ENCODE measurements at places on chromosomes 3 and 15.

DNA sequence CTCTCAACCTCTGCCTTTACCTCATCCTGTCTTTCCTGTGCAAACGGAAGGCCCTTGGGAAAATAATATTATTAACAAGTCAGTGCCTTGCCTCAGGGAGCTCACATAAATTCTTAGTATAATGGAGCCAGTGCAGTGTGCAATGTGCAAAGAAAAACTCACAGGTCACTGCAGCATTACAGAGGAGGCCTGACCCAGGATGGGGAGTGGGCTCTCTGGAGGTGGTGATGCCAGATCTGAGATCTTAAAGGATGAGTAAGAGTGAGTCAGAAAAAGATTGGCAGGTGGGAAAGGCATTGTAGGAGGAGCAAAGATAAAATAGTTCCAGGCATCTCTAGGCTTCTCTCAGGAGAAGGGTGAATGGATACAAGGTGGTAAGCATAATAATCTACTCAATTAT, 185.6 kb upstream of the ADAMTS9 start:
- DNase-seq, result no peak

DNA sequence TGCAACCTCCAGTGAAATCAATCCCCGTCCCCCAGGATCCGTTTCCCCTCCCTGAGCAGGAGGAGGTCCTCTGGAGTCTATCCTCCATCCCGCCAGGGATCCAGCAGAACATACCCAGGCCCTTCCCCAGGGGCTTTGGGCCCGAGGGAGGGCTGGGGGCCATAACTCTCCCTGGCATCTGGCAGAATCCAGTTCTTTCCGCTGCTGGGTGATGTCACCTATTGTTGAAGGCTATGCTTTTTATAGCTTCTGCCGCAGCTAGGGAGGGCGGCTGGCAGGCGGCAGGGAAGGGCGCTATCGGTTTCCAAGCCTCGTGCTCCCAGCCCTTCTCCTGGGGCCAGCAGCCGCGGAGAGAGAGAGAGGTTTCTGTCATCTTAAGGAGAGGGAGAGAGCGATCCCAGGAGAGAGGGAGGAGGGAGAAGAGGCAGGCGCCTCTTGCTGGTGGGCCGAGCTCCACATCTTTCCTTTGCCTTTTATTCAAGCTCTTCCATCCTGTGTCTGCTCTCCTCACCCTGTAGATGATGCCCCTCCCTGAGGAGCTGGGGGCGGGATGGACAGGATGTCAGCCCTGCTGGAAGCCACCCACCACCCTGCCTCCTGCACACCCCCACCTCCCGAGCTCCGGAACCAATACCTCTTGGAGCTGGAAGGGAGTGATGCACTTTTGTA, 120.1 kb downstream of the ANP32A start:
- peak; percentile 18 for DNase-seq

DNA sequence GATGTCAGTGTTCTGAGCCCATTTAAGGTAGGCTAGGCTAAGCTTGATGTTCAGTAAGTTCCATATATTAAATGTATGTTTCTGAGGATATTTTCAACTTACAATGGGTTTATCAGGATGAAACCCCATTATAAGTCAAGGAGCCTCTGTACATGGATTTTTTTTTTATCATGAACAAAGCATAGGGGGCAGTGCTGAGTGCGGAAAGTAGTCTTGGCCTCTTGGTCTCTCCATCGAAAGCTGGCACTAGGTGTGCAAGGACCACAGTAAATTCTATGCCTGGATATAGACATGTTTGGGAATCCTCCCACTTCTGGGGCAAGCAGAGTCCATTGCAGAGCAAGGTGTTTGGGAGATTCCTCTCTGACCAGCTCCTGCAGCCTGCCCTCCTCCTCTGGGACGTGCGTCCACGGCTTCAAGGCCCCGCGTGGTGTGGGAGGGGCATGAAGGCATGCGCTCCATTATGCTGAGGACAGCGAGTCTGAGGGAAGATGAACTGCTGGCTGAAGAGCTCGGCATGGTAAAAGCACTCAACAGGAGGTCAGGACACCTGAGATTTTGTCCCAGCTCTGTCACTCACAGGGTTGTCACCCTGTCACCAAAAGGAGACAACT, 122.9 kb upstream of the LIPC start:
- DNase-seq, result no peak

DNA sequence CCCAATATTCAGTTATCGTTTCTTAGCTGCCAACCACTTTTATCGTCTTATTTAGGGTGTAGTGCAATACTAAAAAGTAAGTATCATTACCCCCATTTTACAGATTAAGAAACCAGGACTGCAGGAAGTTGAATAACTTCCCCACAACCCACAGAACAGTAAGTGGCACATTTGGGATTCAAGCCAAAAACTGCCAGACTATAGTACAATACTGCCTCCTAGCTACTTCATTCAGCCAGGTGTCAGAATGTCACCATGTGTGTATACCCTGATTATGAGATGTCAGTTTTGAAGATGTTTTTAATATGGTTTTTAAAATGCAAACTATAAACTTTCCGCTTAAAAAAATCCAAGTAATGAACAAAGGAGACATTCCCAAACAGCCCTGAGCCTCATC, 74.2 kb upstream of the PROK2 start:
- DNase-seq, result peak; percentile 7

DNA sequence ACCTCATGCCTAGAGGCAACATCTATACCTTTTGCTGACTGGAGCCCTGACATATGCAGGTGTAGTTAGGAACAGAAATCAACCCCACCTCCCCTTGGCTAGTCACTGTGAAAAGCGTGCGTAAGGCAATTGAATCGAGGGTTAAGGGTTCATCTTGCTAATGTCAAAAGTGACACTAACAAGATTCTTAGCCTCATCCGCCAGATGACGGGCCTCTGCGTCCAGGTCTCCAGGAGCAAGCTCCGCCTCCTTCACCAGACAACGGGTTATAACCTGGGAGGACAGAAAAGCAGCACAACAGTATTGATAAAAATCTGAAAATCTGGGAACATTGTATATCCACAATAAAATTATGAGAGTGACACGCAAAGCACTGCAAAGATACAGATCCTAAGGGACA, 4.7 kb downstream of the SELENOS start:
- DNase-seq, result no peak

- DNase-seq, result peak; percentile 73
These were observed 33.0 kb upstream of the SLC12A8 start for GRCh38 chr3:125245521-125245920.

GRCh38 chr3:113245761-113246161, 34.4 kb downstream of the BOC start:
- peak; percentile 16 for DNase-seq

DNA sequence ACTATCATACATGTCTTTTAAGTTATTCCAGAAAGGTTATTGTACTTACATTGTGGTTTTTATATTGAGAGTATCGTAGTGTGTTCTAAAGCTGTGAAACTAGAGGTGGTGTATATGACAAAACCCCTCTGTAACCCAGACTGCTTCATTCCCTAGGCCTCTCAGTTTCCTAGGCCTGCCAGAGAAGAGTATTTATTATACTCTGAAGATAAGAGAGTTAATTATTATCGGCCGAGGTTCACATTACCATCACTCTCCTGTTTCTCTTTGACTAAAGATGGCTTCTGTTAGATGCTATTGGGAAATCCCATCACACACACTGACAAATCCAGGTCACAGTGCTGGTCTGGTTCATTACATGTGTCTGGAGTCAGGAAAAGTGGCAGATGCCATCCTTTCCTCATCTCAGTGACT, 20.5 kb downstream of the EXOSC7 start:
- DNase-seq, result no peak

DNA sequence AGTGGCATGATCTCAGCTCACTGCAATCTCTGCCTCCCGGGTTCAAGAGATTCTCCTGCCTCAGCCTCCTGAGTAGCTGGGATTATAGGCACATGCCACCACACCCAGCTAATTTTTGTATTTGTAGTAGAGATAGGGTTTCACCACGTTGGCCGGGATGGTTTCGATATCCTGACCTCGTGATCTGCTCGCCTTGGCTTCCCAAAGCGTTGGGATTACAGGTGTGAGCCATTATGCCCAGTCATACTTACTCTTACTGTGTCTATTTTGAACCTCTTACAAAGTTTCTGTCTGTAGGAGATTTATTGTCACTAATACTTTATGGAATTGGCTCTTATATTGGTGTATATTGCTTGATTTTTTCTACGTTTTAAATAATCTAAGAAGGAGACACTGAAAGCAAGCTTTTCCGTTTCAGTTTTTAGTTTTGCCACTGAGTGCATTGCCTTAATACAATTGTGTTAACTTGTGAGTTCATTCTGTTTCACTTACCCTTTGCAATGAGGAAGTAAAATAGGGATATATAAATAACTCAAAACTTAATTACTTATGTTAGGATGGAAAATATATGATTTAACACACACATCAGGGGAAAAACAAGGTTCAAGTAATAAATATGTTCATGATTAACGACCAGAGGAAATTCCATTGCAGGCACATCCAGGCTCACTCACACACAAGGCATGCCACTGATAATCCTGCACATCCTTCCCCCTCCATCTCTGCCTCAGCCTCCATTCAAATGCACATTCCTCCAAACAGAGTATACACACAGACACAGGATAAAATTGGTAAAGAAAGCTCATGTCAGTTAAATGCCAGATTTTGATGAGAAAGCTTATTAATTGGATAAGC, 279.3 kb upstream of the RASGRP1 start:
- DNase-seq, result peak; percentile 88

DNA sequence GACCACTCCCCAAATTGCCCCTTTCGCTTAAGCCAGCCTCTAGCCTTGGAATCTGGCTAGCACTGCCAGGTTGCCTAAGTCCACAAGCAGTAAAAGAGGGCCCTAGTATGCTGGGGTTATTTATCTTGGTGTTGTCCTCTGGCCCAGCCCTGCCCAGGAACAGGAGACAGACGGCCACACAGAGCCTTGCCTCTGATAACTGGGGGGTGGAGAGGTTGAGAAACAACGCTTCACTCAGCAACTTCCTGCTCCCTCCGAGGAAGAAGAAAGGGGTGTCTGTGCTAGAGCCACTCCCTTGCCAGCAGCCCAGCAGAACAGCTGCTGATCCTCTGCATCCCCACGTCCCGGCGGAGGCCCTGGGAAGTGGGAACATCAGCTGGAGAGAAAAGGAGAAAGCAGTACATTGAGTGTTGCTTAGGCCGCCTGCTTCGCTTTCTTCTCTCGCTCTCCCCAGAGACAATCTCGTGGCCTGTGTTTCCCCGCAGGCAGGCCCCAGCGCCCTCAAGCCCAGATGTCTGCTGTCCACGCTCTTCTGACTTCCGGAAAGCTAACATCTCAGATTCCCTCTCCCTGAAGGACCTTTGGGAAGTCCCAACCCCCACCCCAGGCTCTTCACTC, 22.6 kb upstream of the C3orf70 start:
- DNase-seq, result peak; percentile 20

- peak; percentile 2 for DNase-seq
These were observed 346.4 kb upstream of the DPPA4 start for GRCh38 chr3:109683746-109684145.

DNA sequence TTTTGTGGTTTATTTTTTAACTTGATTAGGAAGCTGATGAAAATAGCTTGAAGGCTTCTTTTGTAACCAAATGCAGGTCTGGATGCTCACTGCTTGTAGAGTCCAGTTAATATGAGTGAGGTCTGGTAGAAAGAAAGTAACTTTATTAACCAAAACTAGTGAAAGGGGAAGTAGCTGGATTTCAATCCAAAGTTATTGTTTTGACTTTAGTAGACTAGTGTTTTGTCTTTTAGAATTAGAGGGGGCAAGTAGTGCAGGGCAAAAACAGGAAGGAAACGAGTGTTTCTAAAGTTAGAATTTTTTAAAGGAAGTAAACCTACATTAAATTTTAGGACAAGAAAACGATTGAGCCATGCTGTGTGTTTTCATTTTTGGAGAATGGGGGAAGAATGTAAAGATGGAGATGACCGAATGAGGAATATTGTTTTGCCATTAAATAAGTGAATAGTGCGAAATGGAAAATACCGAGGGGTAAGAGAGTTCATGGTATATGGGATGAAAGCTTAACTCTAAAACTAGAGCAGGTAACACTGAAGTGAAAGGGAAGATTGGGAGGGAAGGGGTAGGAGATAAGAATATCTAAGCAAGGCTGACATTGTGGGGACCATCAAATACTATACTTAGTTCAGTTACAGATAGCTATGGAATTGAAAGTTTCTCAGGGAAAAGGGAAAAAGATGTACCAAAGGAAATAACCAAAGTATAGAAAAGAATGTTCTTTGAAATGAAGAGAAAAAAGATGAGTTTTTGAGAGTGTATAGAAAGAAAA, 40.0 kb downstream of the USP3 start:
- DNase-seq, result no peak

- DNase-seq, result peak; percentile 67
These were observed 185.0 kb downstream of the RBMS3 start for GRCh38 chr3:29465836-29466235.

GRCh38 chr15:89114990-89115389, 26.7 kb downstream of the ABHD2 start:
- DNase-seq, result no peak

DNA sequence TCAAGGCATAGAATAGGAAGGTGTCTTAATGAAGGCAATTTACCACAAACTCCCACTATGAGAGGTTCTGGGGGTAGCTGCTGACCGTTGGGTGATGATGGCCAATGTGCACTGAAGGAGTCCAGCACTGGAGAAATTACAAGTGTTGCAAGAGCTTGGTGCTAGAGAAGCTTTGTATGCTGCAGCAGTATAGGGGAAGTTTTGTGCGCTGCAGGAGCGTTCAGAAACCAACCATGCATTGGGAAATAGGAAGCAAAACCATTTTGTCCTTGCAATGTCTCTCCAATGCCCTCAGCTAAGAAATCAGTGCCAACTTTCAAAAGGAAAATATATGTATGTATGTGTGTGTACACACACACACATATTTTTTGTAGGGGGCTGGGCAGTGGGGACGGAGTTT, 441.6 kb upstream of the NAALADL2 start:
- DNase-seq, result no peak

DNA sequence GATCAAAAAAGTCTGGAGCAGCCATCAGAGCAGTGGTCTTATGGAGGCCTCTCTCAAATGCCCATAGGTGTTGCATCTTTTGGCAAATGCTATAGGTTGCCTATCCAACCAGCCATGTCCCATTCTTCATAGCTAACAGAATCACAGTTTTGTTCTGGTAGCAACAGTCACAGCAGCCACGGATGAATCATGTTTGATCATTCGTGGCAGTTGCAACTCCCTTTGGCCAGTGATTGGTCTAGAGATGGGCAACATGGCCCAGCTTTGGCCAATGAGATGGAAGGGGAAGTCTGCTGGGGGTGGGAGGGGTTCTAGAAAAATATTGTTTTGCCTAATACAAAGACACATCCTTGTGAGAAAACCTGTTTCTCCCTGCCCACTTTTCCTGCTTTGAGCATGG, 50.3 kb upstream of the PPP2R3A start:
- no peak for DNase-seq

Data from EL (cell line).